ENCODE measurements at places on chromosomes 3 and 15.

GRCh38 chr15:55915876-55916567 is 77.4 kb downstream of the NEDD4 start:
- no peak for DNase-seq

GRCh38 chr3:63069806-63070475 is 194.7 kb upstream of the CADPS start:
- no peak for DNase-seq

DNA sequence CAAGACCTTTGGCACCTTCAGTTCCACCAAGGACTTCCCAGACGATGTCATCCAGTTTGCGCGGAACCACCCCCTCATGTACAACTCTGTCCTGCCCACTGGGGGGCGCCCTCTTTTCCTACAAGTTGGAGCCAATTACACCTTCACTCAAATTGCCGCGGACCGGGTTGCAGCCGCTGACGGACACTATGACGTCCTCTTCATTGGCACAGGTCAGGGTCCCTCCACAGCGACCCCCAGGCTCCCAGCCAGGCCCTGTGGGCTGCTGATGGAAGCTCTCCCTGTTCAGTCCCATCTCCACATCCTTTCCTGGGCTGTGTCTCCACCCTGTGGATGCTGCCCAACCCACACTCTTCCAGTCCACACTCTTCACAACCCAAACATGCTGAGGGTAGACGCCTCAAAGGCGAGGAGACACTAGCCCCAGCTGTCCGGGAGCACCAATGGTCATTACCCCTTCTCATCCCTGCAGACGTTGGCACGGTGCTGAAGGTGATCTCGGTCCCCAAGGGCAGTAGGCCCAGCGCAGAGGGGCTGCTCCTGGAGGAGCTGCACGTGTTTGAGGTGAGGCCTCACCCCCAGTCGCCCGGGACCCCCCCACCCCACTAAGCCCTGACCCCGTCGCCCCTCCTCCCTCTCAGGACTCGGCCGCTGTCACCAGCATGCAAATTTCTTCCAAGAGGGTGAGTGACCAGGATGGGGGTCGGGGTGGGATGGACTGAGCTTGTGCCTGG is 4.3 kb upstream of the LSMEM2 start:
- DNase-seq = peak; percentile 46

DNA sequence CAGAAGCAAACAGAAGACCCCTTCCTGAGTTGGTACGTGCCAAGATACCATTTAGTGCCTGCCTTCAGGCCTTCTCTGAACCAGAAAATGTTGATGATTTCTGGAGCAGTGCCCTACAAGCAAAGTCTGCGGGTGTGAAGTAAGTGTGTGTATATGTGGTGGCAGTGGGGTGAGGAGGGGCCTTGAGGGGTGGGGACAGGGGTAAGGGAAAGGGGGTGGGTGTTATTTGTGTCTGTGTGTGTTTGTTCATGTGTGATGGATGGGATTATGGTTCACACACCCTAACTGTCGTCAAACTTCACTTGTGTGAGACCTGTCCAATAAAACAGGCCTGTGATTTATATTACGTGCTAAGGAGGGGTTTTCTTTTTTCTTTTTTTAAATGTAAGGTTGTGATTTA is 92.2 kb downstream of the USP13 start:
- DNase-seq = no peak

DNA sequence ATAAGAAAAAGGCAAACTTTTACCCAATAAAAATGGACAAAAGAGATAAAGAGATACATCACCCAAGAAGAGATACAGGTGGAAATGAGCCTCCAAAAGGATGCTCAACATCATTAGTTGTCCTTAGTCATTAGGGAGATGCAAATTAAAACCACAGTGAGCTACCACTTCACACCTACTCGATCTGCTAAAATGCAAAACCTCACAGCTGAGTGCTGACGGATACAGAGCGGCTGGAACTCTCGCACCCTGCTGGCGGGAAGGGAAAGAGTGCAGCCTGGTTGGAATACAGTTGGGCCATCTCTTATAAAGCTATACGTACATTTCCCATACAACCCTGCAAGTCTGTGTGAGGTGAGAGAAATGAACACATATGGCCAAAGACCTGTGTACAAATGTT is 78.5 kb upstream of the PRR20G start:
- DNase-seq = no peak

DNA sequence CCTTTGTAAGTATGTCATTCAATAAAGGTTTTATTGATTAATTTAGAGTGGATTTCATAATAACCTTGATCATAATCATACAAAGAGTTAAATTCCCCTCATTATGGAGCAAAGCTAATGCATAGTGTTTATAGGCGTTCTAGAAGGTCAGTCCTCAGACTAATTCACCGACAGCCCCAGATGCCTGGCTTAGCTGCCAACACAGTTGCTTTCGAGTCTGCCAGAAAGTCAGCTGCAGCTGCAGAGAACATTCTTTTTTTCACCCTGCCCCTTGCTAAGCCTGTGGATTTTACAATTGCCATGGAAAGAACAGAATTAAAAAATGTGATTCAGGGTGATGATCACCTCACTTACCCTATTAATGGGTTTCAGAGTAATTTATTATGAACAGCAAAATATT is 21.2 kb downstream of the CADM2 start:
- no peak for DNase-seq
